ENCODE measurements at places on chromosomes 12 and 14.

GRCh38 chr12:52912711-52913430 is 8.0 kb upstream of the KRT8 start:
- DNase-seq: no peak

DNA sequence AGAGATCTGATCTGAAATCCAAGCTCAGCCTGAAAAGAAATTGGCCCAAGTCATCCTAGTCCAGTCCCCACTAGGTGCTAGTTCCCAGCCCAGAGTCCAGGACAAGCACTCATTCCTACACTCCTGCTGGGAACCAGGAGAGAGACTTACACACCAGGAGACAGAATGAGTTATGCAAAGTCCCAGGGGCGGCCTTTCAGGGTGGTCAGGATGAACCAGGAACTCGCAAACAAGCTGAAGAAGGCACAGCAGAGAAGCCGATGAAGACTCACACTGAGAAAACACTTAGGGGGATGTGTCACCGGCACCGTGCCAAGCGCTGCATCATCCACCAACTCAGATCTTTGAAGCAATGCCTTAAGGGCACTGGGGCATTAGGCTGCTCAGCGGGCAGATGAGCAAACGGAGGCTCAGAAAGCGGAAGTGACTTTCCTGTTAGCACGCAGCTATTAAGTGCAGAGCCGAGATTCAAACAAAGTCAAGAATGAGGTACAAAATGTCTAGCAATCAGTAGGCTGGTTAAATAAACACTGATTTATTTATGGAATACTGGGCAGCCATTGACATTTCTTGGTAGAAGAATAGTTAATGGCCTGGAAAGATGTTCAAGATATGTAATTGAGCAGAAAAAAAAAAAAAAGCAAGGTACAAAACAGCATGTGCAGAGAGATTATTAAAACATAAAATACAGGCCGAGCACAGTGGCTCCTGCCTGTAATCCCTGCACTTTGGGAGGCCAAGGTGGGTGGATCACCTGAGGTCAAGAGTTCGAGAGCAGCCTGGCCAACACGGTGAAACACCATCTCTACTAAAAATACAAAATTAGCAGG is 78.7 kb downstream of the LRRC74A start:
- DNase-seq: peak; percentile 99

- no peak for DNase-seq
These were observed 194.0 kb downstream of the DPF3 start for GRCh38 chr14:72699852-72700257.

- no peak for DNase-seq
These were observed 8.6 kb downstream of the ASB2 start for GRCh38 chr14:93967637-93968250.

GRCh38 chr12:117662220-117662619 is 300.8 kb upstream of the NOS1 start:
- DNase-seq: peak; percentile 89

GRCh38 chr12:87883806-87884205 is 145.4 kb downstream of the C12orf50 start:
- DNase-seq: peak; percentile 6

DNA sequence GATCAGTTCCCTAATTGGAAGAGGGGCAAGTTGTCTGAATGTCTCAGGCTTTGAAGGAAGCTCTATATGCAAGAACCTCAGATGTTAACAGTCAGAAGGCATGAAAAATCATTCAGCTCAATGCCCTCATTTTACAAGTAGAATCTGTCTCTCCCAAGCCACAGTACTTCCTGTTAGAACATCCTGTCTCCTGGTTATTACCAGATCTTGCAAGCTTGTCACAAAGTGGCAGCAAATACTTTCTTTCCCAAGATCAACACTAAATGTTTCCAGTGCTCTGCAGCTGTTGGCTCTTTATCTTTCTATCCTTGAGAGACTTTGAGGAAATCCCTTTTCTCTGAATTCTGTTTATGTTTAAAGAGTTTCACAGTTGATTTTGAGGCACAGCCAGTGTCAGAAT is 235.5 kb downstream of the AKAP6 start:
- peak; percentile 33 for DNase-seq

GRCh38 chr12:53221203-53222080 is 10.6 kb downstream of the RARG start:
- peak; percentile 68 for DNase-seq

GRCh38 chr12:13686260-13686659 is 295.1 kb downstream of the GRIN2B start:
- DNase-seq: no peak

- DNase-seq: no peak
These were observed 67.0 kb downstream of the E2F7 start for GRCh38 chr12:76998386-76998785.

- DNase-seq: no peak
These were observed 199.7 kb downstream of the SPTSSA start for GRCh38 chr14:34262127-34262910.

DNA sequence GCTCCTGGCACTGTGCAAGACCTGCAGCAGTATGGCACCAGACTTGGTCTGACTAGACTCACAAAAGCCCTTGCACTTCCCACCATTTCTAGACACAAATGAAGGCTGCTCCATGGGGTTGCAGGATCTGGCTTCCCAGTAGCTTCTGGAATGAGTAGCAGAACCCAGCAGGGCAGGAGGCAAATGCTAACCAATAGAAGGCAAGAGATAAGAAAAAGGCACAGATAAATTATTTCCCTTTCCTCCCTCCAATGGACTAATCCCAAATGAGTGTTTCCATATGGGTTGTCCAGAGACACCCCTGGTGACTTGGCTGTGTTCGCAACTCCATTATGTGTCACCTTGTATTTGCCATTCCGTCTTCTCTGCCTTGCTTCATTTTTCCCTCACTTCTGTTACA is 49.7 kb downstream of the KIF21A start:
- no peak for DNase-seq

DNA sequence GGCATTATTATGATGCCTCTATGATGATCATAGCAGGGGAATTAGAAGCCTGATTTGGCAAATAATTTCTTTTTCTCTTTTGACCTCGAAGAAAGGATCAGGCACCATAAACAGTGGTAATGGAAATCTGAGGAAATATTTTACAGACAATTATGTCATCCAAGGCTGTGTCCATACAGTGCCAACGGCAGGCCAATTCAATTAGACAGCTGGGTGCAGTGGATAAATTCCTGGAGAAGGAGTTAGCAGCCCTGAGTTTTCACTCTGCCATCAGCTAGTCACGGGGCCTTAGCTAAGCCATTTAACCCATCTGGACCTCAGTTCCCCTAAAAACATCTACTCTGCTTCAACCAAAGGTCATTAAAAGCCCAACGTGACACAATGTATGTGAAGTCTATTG is 4.1 kb downstream of the TPH2 start:
- no peak for DNase-seq

GRCh38 chr14:87896393-87897380 is 96.3 kb downstream of the GALC start:
- peak; percentile 59 for DNase-seq

GRCh38 chr12:123127182-123127495 is 23.8 kb downstream of the PITPNM2 start:
- no peak for DNase-seq

DNA sequence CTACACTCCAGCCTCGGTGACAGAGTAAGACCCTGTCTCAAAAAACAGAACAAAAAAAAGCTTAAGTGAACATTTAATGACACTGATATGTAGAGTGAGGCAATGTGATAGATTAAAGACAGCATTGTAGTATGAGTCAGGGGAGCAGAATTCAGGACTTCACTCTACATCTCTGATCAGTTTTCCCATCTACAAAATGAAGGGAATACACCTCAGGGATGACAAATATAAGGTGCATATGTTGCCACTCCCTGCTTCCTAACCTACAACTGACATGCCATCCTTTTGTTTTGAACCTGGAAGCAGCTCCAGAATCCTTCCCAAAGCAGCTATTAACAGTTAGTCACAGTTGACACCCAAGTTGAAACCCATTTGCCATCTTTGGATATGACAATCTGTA is 30.9 kb upstream of the STRN3 start:
- no peak for DNase-seq

- no peak for DNase-seq
These were observed 19.8 kb upstream of the TUBA1A start for GRCh38 chr12:49208676-49209075.

- peak; percentile 1 for DNase-seq
These were observed 396.8 kb downstream of the RPS29 start for GRCh38 chr14:49189375-49189774.

DNA sequence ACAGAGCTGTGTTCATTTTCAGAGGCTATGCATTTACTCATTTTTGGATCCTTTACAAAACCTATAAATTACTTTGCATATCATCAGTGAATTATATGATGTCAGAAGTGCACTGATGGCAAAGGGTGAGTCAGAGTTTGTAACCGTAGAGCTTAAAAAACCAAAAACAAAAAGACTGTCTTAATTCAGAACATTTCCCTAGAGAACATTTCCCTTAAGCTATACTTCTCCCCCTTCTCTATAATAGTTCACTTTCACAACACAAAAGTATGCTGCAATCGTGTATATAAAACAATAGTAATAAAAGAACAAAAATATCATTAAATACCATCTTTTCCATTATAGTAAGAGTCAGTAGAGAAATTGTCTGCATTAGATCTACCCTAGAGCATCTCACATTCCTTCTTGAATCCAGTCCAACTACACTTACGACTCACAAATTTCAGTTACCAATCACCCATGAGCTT is 934.9 kb downstream of the LRFN5 start:
- no peak for DNase-seq

GRCh38 chr12:45263587-45263986 is 47.7 kb downstream of the ANO6 start:
- no peak for DNase-seq

GRCh38 chr12:76462668-76463224 is 96.8 kb downstream of the OSBPL8 start:
- DNase-seq: no peak

DNA sequence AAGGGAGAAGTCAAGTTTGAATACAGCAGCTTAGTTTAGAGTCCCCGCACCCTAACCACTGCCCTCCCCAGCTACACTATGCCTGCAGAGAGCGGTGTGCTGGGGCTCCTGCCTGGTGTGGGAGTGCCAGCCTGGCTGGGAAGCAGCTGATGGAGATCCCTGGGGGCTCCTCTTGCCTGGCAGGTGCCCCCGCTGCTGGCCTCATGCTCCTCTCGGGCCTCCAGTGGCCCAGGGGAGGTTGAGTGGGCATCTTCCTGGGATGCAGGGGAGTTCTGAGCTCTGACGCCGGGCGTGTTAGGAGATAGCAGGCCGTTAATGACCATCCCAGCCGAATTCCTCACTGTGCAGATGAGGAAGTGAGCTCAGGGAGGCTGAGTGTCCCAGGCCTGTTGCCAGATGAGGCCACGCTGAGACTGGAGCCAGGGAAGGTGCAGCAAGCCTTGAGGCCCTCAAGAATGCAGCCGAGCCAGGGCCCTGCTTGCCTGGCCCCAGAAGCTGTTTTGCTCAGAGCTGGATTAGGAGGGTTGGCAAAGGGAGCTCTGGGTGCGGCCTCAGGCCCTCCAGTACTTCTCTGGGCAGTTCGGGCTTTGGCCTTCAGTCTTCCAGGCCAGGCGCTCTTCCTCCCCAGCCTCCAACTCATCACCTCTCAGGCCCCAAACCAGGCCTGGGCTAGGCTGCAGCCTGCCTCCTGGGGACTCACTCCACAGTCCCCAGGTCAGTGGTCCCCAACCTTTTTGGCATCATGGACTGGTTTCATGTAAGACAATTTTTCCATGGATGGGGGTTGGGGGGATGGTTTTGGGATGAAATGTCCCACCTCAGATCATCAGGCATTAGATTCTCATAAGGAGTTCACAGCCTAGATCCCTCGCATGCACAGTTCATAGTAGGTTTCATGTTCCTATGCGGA is 6.6 kb upstream of the CYP46A1 start:
- no peak for DNase-seq

DNA sequence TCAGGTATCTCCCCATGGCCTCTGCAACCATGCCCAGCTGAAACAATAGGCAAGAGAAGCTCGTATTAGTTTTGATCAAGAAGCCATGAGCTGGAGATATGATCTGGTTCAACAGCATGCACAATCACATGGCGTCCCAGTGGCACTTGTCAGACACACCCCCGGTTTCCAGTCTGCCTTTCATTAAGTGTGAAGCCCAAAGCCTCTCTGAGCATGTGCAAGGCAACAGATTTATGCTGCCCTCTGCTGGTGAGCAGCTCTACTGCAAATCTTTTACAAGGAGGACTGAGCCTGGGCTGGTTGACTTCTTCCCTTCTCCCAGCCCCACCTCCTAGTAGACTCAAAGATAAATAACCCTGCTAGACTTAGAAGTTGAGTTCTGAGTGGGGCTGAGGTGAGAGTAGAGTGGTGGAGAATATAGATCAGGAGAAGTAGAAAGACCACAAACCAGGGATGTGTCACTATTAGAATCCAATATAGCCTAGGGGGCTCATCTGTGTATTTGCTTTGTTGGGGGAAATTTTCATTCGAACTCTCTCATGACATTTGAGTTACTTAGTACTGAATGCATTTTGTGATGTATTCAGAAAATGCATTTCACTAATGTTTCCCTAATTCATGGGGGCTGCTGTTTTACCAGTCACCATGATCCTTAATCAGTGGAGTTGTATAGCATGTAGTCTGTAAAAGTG is 53.7 kb upstream of the MBIP start:
- peak; percentile 85 for DNase-seq

GRCh38 chr12:2689393-2689792 is 105.4 kb upstream of the FKBP4 start:
- no peak for DNase-seq

DNA sequence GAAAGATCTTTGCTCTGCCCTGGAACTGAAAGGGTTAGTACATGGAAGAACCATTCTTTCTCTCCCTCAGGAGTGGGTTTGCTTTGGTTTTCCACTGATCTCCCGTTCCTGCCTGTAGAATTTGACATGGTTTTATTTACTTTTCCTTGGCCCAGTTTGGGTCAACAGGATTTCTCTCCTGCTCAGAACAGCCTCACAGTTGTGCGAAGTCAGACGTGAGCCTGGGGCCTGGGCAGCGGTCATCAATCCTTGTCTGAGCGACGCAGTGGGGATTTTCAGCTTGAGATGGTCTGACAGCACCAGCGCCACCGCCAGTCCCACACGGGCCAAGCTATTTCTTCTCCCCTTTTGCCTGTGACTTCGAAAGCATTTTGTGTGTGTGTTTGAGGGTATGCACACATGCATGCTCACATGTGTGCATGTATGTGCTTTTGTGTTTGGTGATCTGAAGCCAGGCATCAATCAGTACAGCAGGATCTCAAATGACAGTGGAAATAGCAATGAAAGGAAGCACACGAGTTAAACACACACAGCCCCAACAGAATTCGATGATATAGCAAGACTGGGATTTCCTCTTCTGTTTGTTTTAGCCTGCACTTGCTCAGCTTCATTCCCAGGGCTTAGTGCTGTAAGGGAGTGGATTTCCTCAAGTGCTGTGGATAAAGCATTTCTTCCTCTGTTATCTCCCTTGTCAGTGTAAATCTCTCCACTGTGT is 58.3 kb downstream of the SMOC1 start:
- no peak for DNase-seq

- peak; percentile 80 for DNase-seq
These were observed 6.5 kb upstream of the PPFIBP1 start for GRCh38 chr12:27517546-27517945.

DNA sequence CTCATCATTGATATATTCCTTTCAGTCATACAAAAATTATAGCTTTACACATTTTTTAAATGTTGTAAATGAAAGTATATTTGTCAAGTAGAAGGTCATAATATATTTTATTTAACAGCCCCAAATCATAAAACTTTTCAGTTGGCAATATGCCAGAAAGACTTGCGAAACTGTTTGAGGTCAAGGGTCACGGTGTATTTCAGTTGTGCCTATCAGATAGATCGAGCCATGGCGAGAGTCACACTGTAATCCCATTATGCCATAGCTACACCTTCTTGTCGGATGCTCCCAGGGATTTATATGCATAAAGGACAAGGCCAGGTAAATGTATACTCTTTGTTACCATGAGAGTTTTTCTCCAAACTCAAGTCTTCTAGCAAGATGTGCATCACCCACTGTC is 26.7 kb upstream of the G2E3 start:
- no peak for DNase-seq

Data from kidney tubule cell (primary cell).